GM18507 (cell line): ENCODE measurements at places on chromosomes 7 and 10.
A peak's percentile ranks its signal among the peaks of the same experiment; 100 is the strongest.

DNA sequence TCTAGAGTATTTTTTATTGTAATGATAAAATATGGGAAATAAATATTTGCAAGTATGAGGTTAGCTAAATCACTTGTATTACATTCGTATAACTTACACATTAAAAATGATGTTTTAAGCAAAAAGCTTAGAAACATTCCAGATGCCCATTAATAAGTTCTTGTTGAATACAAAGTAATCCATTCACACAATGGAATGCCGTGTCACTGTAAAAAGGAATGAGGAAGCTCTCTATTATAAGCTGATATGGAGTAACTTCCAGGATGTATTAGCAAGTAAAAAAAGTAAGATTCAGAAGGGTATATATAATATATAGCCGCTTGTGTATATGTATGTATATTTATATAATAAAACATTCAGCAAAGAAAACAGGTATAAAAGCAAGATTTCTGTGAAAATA lies 412.8 kb upstream of the MTPN start:
- no peak for DNase-seq

GRCh38 chr7:50648076-50648475 lies 82.9 kb upstream of the DDC start:
- DNase-seq, result no peak

- no peak for DNase-seq
These were observed 215.6 kb downstream of the ELFN1 start for GRCh38 chr7:1885465-1886226.

GRCh38 chr7:37719077-37719476 lies 35.5 kb downstream of the GPR141 start:
- DNase-seq, result peak; percentile 7

GRCh38 chr7:15802425-15802824 lies 115.9 kb upstream of the MEOX2 start:
- DNase-seq, result no peak

GRCh38 chr10:43254199-43254730 lies 12.6 kb downstream of the RASGEF1A start:
- peak; percentile 45 for DNase-seq

GRCh38 chr10:116073510-116073909 lies 199.5 kb downstream of the GFRA1 start:
- no peak for DNase-seq

- no peak for DNase-seq
These were observed 177.6 kb upstream of the SLC25A13 start for GRCh38 chr7:96499532-96499931.

GRCh38 chr7:157952841-157953645 lies 616.2 kb downstream of the DNAJB6 start:
- DNase-seq, result no peak

DNA sequence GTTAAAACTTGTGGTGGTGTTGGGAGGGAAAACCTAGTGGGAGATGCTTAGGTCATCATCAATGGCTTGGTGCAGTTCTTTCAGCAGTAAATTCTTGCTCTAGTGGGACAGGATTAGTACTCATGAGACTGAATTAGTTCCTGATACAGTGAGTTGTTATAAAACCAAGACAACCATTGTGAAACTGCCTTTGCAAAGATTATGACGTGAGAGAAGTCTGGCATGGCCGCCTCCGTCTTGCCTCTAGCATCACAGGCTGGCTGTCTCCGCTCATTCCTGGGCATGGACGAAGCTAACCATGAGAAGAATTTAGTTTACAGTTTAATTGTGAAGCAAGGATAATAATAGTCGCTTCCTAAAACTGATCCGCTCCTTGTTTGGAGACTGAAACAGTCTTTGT lies 186.4 kb downstream of the KIF20B start:
- DNase-seq, result no peak

DNA sequence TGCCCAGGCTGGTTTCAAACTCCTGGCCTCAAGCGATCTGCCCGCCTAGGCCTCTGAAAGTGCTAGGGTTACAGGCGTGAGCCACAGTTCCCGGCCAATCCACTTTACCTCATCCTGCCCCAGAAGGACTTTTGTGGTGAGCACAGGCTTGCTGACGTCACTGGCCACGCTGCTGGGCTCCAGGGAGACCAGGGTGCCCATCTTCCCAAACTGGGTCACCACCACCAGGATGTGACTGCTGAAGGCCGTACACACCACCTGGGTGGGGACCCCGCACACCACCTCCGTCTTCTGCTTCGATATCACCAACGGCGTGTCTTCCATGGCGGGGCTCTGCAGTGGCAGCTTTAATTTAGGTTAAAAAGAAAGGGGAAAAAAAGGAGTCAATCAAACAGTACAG lies 816 bp downstream of the PSMG3 start:
- no peak for DNase-seq

DNA sequence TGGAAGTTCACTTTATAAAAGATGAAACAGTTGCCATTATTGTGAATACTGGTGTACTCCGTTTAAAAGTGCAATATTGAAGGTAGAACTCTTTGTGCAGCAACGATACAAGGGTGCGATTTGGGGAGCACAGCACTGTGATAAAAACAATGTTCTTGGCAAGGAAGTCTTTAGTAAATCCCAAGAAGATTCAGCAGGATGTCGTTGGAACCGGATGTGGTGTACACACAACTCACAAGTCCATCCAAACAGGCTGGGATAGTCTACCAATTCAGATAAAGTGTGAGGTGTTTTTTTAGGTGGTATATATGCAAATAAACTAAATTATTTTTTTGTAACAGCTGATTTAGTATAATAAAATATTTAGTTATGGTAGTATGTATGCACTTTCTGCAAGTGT lies 46.7 kb downstream of the ZNF777 start:
- no peak for DNase-seq

GRCh38 chr10:131982185-131982756 lies 548 bp upstream of the BNIP3 start:
- DNase-seq, result no peak

GRCh38 chr10:69472142-69472541 lies 20.9 kb downstream of the TSPAN15 start:
- no peak for DNase-seq

- DNase-seq, result no peak
These were observed 256.3 kb upstream of the CSTF2T start for GRCh38 chr10:51955696-51956095.

- DNase-seq, result no peak
These were observed 220.0 kb upstream of the DPP6 start for GRCh38 chr7:153832160-153832559.

DNA sequence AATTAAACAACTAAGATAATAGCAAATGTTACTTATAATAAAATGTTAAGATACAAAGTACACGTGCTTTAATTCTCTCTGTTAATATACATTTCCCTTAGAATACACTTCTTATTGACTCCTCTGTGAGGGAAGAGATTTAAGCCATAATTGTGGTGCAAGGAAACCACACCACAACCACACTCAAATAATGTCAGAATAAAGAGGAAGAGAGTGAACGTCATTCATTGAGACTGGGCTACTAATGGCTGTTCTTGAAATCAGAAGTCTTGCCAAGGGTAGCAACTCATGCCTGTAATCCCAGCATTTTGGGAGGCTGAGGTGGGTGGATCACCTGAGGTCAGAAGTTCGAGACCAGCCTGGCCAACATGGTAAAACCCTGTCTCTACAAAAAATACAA lies 10.0 kb downstream of the FAM171A1 start:
- DNase-seq, result no peak

DNA sequence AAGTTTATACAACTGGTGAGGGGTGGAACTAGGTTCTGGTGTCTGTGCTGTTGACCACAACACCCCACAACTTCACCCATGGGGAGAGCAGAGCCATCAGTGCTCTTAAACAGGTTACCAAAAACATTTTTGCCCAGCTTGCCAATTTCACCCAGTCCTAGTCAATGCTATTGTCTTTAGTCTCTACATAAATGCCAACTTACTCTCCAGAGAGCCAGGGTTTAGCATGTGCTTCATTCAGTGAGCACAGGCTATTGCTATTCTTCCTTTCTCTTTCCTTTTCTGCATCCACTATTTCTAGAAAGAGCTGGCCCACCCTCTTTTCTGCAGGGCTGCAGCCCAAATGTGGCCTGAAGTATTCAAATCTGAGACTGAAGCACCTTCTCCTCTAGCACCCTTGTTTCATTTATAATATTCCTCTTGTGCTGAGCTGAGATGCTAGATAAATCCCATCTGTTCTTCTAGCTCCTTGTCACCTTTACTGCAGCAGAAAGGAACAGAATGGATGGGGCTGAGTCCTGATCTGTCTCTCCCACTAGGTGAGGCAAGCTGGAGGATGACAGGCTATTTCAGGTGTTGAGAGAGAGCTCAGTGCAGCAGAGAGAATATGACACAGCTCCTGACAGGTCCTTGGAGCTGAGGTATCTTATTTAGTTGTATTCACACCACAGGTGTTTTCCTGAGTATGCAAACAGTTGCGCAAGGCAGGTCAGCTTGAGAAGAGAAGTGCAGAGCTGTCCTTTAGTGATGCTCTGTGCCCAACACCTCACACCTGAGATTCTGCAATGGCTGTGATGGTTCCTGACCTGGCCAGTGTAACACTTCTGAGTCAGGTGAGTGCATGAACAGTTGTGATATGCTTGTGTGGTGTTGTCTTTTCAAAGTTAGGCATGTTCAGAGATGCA lies 819.2 kb downstream of the CCSER2 start:
- no peak for DNase-seq

GRCh38 chr7:146510088-146510680 lies 393.6 kb downstream of the CNTNAP2 start:
- no peak for DNase-seq

GRCh38 chr10:125030567-125031197 lies 88.8 kb downstream of the ZRANB1 start:
- DNase-seq, result no peak

GRCh38 chr7:5429253-5429856 lies 5.7 kb upstream of the TNRC18 start:
- DNase-seq, result no peak

GRCh38 chr7:30074422-30075030 lies 46.3 kb downstream of the PLEKHA8 start:
- no peak for DNase-seq

DNA sequence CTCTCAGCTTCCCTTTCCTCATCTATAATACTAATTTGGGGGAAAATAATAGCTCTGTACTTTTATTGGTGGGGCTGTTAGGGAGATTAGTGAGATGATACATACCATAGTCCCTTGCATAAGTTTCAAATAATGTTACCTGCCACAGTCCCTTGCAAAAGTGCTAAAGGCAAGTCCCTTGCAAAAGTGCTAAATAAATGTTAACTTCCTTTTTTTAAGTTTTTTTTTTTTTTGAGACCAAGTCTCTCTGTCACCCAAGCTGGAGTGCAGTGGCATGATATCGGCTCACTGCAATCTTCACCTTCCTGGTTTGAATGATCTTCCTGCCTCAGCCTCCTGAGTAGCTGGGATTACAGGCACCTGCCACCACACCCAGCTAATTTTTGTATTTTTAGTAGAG lies 43.4 kb upstream of the SRGN start:
- no peak for DNase-seq

DNA sequence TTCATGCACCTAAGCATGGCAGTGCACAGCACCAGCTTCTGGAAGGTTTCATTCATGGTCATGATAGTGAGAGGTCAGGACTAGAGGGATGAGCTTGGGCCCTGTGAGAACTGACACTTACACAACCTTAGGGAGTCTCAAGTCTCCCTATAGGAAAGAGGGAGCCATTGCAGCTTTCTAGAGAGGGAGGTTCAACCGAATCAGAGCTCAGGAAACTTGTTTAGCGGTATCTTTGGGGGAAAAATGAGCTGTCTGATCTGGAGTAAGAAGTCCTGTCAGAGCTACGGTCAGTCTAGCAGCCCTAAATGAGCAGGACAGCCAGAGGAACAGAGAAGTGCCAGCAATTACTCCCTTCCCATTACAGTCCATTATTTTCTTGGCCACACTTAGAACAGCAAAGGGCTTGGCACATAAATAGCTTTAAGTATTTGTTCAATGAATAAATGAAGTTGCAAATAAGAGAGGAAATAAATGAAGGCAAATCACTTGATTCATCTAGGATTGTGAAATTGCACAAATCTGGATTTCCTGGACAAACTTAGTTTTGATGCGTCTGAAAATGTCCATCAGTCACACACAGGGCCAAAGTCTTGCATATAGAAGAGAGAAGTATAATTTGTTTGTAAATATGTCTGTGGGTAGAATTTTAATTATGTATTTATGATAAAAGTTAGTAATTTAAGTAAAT lies 262.0 kb downstream of the GLI3 start:
- no peak for DNase-seq

GRCh38 chr10:114495303-114495702 lies 91.0 kb upstream of the AFAP1L2 start:
- no peak for DNase-seq

DNA sequence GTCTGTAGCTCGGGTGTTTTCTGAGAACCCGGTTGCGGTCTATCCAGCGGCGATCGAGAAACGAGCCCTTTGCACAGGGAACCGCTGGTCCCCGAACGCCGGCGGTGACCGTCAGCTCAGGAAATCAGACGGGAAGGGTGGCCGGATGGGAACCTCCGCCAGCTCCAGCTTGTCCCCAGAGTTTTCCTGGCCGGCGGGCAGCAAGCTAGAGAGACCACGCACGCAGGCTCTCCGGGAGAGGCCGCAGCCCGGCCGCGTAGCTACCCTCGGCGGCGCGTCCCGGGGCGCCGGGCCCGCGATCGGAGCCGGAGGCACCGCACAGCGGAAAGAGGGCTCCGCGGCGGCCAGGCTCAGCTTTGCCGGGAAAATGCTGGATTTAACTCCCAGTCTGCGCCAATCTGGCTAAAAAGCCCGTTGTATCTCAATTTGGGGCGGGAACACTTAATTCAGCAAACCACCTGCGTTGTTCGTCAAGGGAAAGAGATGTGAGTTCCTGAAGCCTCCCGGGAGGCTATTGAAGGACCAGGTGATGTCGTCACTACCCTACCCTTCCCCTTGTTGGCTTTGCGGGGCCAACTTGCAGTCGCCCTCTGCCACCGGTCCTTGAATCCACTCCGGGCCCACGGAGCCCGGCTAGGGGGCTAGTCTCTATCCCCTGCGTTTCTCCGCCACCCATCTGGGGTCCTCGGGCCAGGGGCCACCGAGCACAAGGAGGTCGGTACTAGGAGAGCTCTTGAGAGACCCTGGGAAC lies 859 bp upstream of the CH25H start:
- DNase-seq, result no peak
